ENCODE measurements at places on chromosomes 7 and 10. TPM values are rescaled to one million over a fixed set of nuclear protein-coding genes. Genes with fewer than 3 reads are reported as not detected.

The FGFBP3 gene
- total RNA-seq: 0.34 TPM

The H2BK1 gene
- total RNA-seq: not detected

The VGF gene
- 0.34 TPM for total RNA-seq

The CYP3A5 gene
- total RNA-seq: 2.9 TPM

The HACD1 gene
- total RNA-seq: 20.2 TPM

The AKR1C3 gene
- total RNA-seq: 149 TPM

The MOGAT3 gene
- total RNA-seq: not detected

The CHST3 gene
- 18.8 TPM for total RNA-seq

The SAMD8 gene
- total RNA-seq: 31.1 TPM

The FAM25A gene
- total RNA-seq: 342 TPM
